ENCODE measurements at places on chromosomes 5 and 9.

DNA sequence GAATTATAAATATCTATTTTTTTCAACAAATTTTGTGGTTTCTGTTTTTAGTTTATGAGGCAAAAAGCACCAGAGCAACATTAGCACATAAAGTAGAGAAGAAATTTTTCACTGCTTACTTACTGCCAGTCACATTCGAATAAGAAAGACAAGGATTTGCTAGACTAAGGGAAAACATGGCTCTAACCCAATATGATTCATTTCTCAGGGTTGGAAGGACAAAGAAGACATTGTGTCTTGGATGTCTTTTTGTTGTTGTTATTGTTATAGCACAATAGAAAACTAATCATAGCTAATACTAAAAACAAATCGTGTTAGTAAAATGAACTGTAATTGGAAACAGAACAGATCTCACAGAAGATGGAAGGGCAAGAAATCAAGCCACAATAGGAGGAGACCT is 90.9 kb upstream of the SLCO6A1 start:
- no peaks in the 10 kb centered on the region for H3K4me1 ChIP-seq
- no peak for DNase-seq
- H3K4me3 ChIP-seq, result no peak overlapping the region
- no peaks in the 10 kb centered on the region for H3K36me3 ChIP-seq
- H3K27me3 ChIP-seq, result peaks cover 1% of the 10 kb centered on the region
- H3K27ac ChIP-seq, result no peak overlapping the region

- peaks cover 57% of the 10 kb centered on the region for H3K36me3 ChIP-seq
- peak overlapping the region; percentile 99 for H3K27ac ChIP-seq
- peak; percentile 35 for DNase-seq
- peaks cover 60% of the 10 kb centered on the region for H3K4me1 ChIP-seq
Observed at GRCh38 chr5:88269222-88269771, 652 bp upstream of the TMEM161B start.

GRCh38 chr5:110917161-110917875 is 154.2 kb upstream of the TSLP start:
- H3K27me3 ChIP-seq, result peaks cover 15% of the 10 kb centered on the region
- no peak overlapping the region for H3K4me3 ChIP-seq
- DNase-seq, result no peak

DNA sequence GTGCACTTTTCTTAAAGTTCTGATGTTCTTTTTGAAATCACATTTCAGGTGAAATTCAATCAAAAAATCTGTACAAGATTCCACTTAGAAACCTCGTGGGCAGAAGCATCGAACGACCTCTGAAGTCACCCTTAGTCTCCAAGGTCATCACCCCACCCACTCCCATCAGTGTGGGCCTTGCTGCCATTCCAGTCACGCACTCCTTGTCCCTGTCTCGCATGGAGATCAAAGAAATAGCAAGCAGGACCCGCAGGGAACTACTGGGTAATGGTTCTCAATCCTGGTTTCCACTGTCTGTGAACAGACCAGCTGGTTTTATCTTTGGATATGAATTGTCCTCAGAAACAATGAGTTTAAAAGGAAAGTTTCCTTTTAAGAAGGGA is 8.1 kb upstream of the SLC2A8 start:
- no peaks in the 10 kb centered on the region for H3K36me3 ChIP-seq
- H3K27ac ChIP-seq, result peak overlapping the region; percentile 77
- DNase-seq, result no peak
- peaks cover 67% of the 10 kb centered on the region for H3K27me3 ChIP-seq
- H3K4me1 ChIP-seq, result peaks cover 29% of the 10 kb centered on the region

DNA sequence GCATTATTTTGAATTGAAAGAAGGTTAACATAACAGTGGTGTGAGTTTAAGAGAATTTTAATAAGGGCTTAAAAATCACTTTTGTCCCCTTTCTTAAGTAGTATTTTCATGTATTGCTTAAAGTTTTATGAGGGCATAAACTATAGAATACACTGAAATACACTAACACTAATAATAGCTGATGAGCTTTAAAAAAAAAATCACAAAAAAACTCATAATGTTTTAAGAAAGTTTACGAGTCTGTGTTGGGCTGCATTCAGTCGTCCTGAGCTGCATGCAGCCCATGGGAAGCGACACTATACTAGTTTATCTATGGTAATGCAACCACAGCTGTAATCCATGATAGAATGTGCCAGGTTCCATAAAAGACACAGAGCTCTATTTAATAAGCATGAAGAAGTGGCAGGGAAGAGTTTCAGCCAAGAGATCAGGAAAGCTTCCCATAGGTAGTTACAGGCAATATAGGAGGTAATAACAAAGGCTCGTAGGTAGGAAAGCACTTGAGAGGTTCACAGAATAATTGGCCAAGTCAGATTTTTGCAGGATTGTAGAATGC is 4.5 kb downstream of the SREK1IP1 start:
- no peak for DNase-seq
- H3K4me1 ChIP-seq, result peaks cover 37% of the 10 kb centered on the region
- H3K27ac ChIP-seq, result no peak overlapping the region
- H3K27me3 ChIP-seq, result no peaks in the 10 kb centered on the region
- H3K36me3 ChIP-seq, result peaks cover 15% of the 10 kb centered on the region
- no peak overlapping the region for H3K4me3 ChIP-seq

Measured in activated CD4-positive, alpha-beta T cell treated with anti-CD3 and anti-CD28 coated beads, Interleukin-2, amount 10 ng/mL, durations not matched to agents 7 days and 5 days (primary cell).